ENCODE measurements at places on chromosomes 3 and 15.

- DNase-seq, result no peak
Observed at GRCh38 chr15:91222052-91222451, 122.0 kb downstream of the SV2B start.

- DNase-seq, result no peak
Observed at GRCh38 chr3:41985018-41985417, 23.1 kb upstream of the ULK4 start.

GRCh38 chr3:37504583-37505357 is 330.4 kb upstream of the LRRFIP2 start:
- DNase-seq, result no peak

DNA sequence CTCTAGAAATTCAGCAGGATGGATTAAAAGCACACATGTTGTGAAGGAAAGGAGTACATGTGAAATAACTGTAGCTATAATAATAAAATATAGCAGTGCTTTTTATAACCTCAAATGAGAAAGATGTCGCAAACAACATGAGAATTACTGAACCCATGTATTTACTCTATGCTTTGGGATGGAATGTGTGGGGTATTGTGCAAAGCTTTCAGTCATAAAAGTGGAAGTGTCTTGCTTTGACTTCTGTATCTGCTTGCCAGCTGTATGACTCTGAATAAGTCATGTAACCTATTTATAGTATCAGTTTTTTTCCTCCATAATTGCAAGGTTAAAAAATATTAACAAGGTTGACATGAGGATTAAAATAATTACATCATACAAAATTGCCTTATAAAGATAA is 519.3 kb upstream of the CADM2 start:
- no peak for DNase-seq

DNA sequence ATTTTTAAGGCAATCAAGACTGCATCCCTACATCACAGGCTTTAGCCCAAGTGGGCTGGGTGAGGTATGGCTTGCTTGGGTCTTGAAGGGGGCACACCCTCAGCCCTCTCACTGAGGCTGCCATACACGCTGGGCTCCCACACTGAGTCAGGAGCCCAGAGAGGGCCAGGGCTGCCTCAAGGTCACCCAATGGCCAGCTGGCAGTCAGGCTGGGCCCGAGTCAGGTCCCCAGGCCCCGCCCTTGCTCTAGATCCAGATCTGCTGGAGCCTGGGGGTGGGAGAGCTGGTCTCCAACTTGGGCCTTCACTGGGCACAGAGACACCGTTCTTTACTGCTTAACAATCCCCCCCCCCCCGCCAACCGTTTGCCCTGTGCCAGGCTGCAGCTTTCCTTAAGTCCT is 88.1 kb downstream of the IQSEC1 start:
- DNase-seq, result no peak

GRCh38 chr3:104632521-104632920 is 734.2 kb upstream of the ALCAM start:
- DNase-seq, result no peak

- no peak for DNase-seq
Observed at GRCh38 chr15:87394676-87395075, 861.9 kb downstream of the NTRK3 start.

- no peak for DNase-seq
Observed at GRCh38 chr3:22735373-22735772, 467.8 kb upstream of the UBE2E2 start.

DNA sequence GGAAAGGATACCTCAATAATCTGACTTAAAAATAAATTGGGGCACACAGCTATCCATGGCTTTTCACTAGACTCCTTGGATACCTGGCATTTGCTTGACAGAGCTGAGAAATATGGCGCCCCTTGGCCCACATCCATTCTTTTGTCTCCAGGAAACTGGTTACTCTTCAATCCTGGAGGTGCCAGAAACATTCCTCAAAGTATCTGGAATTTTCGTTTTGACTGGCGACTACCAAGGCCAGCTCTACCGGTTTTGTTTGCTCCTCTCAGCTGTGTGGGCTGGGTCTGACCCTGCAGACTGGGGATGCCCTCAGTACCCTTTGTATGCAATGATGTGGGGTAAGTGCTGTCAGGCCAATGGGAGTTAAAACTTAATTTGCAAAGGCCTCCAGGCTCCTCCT is 27.0 kb downstream of the KATNBL1 start:
- DNase-seq, result no peak

DNA sequence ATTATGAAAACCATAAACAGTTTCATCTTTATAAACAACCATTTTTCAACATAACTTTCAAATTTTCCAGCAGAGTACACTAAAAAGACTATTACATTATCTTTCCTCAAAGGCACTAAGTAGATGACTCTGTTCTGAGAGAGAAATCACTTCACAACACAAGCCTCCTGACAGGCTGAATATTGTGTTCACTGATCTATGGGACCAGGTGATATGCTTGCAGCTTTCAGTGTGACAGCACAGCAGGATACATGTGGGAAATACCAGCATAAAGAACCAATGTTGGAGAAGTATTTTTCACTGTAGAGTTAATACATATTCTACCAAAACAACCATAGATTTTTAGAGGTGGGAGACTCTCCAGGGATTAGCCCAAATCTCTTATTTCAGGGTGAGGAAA is 350.6 kb downstream of the PLCL2 start:
- no peak for DNase-seq
